ENCODE measurements at places on chromosomes 4 and X.

GRCh38 chrX:22159071-22159470, 113.6 kb upstream of the CBLL2 start:
- no peak for DNase-seq

- DNase-seq: no peak
These were observed 24.1 kb downstream of the CT45A1 start for GRCh38 chrX:135737366-135738071.

- no peak for DNase-seq
These were observed 6.7 kb upstream of the FSTL5 start for GRCh38 chr4:162170509-162170908.

- no peak for DNase-seq
These were observed 21.4 kb upstream of the HERC6 start for GRCh38 chr4:88357262-88357661.

DNA sequence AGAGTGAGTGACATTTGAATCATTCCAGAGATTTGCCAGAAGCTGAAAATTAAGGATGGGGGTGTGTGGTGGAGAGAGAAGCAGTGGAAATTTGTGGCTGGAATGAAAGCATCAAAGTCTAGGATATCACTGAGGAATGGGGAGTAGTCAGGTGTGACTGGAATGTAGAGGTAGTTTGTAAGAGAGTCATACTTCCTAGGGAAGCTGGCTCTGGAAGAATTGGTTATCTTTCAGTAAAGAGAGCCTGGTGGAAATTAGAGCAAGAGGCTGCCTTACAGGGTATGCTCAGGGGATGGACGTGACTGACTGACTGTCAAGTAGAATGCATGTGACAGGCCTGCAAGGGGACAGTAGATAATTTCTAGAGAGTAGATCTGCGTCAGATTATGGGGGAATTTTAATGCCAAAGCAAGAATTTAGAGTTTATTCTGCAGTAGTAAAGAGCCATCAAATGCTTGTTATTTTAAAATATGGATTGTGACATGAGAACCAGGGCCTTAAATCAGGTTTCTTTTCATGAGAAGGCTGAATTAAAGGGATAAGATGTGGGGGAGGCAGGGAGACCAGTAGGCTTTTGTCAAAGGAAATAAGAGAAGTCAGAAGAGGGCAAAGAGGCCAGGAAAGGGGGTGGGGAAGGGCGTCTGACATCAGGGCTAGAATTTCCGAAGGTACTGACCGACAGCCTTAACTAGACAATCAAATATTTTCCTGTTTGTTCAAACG, 109.9 kb downstream of the AFF1 start:
- no peak for DNase-seq

GRCh38 chr4:153273751-153274150, 69.5 kb downstream of the TRIM2 start:
- DNase-seq: no peak

Measured in activated gamma-delta T cell treated with anti-CD3 and anti-CD28 coated beads, Interleukin-2, amount 50 U/mL, for 16 hours (primary cell).